ENCODE measurements at places on chromosomes 7 and 10.

DNA sequence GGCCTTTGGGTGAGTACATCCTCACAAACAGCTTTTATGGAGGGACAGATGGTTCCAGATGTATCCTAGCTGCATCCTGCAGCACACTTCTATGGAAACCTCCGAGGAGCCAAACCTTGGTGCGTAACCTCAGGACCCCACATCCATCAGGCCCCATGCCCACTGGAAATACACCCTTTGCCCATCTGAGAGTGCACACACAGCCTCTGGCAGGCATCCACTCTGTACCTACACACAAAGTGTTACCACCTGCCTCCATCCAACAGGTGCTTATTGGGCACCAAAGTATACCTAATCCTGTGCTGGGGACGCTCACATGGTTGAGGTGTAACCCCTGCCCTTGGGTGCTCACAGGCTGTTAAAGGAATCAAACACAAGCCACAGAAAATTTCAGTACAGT is 117.9 kb downstream of the ADCY1 start:
- no peak for DNase-seq

- DNase-seq: no peak
These were observed 17.1 kb downstream of the CNNM1 start for GRCh38 chr10:99346247-99346646.

DNA sequence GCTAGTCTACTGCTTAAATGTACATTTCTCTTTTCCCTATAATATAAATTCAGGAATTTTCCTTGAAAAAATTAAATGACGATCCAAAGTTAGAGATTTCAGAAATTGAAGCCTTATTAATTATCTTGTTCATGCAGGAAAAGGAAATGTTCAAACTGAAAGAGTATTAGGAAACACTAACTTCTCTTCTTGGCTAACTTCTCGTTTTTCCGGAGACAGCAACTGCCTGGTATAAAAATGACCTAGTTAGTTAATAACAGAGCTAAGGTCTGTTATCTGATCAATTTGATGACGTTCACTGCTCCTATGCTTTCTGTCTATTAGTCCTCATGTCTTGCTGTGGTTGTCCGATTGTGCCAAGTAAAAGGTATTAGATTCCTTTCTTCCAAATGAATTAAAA is 212.5 kb downstream of the DGKB start:
- no peak for DNase-seq

DNA sequence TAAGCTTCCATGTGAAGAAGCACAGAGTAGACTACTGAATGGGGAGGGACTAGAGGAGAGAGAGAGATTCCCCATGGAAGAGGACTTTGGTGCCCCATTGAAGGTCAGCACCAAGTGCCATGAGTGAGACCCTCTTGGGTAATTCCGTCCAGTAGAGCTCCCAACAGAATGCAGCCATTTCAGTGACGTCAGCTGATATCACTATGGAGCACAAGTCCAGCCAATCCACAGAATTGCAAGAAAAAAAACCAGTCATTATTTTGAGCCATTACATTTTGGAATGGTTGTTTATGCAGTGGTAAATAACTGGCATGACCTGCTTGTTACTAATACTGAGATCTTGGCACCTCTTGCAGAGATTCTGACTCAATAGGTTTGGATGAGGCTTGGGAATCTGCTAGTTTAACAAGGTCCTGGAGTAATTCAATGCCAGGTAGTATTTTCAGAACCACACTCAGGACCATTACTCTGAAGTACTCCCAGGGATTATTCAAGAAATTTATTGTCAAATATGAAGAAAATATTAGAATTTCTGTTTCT is 52.6 kb upstream of the SP8 start:
- DNase-seq: no peak

DNA sequence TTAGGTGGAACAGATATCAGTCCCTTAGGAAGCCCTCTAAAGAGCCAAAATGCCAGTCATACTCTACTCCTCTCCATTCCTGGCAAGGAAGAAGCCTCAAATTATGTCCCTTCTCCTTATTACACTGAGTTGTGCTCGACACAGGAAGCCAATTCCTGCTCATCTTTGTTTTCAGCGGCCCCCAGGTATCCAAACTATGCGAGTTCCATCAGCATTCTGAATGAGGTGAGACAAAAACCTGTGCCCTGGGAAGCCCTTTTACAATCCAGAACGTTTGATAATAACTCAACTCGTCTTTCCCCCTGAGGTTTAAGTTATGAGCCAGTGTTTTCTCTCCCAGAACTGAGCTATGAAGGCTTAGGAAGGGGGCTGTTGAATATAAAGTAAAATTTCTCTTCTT is 580.5 kb downstream of the NXPH1 start:
- no peak for DNase-seq

DNA sequence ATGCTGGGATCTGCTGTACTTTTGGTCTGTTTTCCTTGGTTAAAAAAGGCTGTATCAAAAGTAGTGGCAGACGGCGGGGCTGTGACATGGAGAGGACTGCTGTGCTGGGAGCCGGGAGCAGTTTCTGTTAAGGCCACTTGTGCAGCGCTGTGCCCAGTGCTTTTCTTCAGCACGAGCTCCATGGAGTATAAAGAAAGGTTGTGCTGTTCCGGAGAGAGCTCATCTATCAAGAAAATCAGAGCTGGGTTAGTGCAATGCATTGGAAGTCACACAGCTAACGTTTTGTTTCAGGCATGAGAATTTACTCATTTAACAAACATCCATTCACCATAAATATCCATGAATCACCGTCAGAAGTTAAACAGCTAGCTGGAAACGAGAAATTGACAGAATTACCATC is 62.0 kb downstream of the KIAA1549 start:
- no peak for DNase-seq

DNA sequence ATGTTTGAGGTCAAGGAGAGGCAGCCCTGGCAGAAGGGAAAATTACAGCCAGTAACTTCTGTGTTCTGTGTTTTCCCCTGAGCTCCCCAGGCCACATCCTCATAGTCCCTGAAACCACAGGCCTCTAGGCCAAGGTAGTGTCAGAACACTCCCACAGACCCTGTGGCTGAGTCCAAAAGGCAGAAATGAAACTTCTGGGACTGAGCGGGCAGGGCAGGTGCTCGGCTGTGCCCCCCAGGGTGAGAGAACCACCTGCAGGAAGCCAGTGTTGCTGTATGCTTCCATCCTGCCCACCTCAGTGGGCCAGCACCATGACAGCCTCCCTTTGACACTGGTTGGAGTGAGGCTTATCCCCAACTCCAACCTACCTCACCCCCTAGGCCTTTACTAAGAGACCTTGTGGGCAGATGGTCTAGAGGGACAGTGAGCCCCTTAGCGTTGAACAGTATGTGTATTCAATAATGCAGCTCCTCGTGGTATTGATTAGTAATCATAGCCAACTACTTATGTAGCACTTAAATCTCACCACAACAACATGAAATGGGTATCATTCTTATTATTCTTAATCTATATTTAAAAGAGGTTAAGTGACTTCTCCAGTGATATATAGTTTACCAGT is 30.3 kb downstream of the PIK3CG start:
- DNase-seq: no peak

DNA sequence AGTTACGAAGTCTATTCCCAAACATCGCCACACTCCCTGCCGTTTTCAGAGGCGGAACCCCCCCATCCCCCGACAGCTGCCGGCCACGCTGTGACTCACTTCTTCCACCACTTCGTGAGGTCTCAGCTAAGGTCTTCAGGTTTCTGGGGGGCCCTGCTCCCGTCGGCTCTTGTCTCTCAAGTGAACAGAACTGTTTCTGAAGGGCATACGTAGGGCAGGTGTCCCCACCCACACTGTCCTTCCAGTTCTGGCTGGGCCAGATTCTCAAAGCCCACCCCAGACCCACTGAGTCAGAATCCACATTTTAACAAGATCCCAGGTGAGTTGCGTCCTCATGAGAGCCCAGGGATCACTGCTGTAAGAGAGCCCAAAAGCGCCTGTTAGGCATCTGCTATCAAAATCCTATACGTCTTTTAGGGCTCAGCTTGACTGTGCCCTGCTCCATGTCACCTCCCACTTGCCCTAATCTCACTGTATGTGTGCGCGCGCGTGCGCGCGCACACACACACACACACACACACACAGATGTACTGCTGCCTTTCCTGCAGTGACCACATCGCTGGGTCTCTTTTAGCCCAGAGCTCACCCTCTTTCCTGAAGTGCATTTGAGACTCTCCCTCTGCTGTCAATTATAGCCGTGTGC is 78.8 kb downstream of the PROSER2 start:
- DNase-seq: peak; percentile 47

DNA sequence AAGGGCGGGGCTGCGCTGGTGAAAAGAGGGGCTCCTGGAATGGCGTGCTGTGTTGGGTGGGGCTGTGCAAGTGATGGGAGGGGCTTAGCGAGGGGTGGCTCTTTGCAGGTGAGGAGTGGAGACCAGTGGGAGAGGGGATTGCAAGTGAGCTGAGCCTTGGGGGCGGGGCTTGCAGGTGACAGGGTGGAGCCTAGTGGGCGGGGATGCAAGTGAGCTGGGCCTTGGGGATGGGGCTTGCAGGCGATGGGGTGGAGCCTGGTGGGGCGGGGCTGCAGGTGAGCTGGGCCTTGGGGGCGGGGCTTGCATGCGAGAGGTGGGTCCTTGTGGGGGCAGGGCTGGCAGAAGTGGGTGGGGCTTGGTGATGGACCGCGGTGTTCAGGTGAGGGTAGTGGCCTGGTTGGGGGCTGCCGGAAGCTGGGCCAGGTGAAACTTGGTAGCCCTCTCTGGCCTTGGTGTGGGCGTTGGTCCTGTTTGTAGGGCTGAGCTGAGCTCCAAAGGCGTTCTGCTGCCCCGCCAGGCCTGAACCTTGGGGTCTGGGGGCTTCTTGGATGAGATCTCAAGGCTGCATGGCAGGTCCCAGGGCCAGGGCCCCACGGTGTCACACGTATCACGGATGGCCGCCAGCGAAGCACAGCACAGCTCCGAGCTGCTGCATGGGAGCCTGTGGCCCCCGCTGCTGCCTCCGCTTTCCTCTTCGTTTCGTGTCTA is 743 bp upstream of the PITRM1 start:
- DNase-seq: no peak

- DNase-seq: no peak
These were observed 51.5 kb downstream of the ANKMY2 start for GRCh38 chr7:16594061-16594460.

DNA sequence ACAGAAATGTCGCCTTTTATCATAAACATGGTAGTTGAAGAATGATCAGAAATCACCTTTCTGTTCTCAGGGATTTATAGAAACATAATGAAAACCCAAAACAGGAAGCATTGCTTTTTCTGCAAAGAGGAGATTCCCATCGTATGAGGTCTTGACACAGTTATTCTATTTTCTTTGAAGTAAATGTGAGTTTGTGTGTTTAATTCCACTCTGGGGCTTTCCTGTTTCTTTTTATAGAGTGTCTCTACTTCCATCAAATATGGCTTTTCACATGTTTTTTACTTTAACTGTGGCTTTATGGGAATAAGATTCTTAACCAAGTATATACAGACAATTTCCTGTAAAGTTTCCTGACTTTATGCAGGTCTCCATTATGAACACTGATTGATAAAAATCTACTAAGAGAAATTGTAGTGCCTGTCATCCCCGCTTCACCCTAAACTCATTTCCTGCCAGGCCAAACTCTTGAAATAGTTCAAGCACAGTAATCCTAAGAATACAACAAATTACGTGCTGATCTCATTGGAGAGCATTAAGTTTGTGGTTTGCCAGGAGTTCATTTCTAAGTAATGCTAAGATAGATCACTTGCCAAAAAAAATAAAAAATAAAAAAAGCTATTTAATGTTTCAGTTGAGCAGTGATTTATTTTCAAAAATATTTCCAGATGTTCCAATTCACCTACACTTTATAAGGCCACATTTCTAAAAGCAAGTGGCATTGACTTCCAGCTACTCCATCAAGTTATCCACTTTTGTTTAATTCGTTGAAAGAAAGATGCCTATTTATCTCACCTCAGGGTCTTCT is 52.2 kb upstream of the SEC61G start:
- no peak for DNase-seq

- DNase-seq: no peak
These were observed 15.0 kb downstream of the INSIG1 start for GRCh38 chr7:155312633-155313032.

GRCh38 chr10:109239371-109239770 is 683.9 kb downstream of the XPNPEP1 start:
- DNase-seq: no peak

GRCh38 chr10:6136215-6137201 is 47.7 kb downstream of the RBM17 start:
- no peak for DNase-seq

DNA sequence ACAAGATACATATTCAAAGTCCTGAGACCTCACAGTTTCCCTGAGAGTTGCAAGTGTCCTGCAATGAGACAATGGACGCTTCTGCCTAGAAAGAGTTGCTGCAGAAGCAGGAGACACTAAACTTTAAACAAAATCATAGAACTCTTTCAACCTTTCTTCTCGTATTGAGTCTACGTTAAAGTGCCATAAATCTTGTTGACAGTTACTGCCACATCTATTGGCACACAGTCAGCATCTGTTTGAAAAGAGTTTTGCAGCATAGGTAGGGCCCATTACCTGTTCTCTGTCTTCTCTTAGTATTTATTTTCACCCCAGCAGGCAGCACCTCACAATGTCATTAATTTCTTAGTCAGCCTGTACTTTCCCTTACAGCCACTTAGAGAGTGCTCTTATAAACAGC is 335.3 kb upstream of the ETV1 start:
- no peak for DNase-seq

DNA sequence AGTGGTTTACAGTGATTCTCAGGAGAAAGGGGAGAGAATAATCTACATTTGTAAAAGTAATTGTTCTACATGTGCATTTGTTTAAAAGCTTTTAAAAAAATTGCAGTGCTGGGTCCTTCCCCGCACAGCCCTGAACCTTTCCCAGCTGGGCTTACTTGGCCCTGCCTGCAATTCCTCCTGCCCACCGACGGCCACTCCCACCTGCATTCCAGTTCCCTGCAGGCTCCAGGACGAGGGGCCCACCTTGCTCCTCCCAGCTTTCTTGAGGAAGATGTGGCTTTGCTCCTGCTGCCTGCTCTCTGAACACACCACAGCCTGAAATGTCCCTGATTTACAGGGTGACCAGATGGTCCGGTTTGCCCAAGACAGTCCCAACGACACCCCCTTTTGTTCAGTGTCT is 222.7 kb downstream of the PRPF18 start:
- DNase-seq: peak; percentile 58

- peak; percentile 45 for DNase-seq
These were observed 916 bp downstream of the LAMB1 start for GRCh38 chr7:108001764-108002725.

GRCh38 chr7:67696878-67697277 is 700.2 kb downstream of the TYW1 start:
- no peak for DNase-seq

GRCh38 chr10:33734393-33735155 is 400.1 kb upstream of the NRP1 start:
- no peak for DNase-seq

DNA sequence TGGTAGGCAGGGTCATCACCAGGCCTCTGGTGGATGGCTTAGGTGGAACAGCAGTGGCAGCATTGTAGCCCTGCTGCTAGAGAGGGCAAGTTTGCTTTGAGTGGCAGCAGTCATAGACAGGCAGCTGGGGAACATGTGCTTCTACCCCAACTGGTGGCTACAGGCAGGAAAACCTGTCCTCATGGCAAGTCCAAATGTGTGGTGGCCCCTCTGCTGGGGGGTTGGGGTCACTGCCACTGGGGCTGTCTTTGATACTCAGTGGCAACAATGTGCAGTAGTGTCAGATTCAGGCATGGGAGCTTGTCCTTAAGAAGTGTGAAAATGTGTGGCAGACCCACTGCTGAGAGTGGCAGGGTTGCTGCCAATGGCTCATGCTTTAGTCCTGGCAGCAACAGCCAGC is 186.2 kb upstream of the NPSR1 start:
- no peak for DNase-seq
